ENCODE measurements at places on chromosomes 7 and 10. TPM values are rescaled to one million over a fixed set of nuclear protein-coding genes. Genes with fewer than 3 reads are reported as not detected.

ABCB1 gene
- 39.3 TPM for total RNA-seq

ASB10 gene
- total RNA-seq = not detected

HTR5A gene
- total RNA-seq = under 0.01 TPM

UTF1 gene
- total RNA-seq = under 0.01 TPM

NPFFR1 gene
- under 0.01 TPM for total RNA-seq

KCNMA1 gene
- 0.27 TPM for total RNA-seq

LIPK gene
- total RNA-seq = not detected

CPA5 gene
- total RNA-seq = not detected

NOS3 gene
- total RNA-seq = 0.27 TPM

KCNIP2 gene
- 0.27 TPM for total RNA-seq

EZH2 gene
- total RNA-seq = 8.3 TPM

All from hematopoietic multipotent progenitor cell (in vitro differentiated cells).